ENCODE measurements at places on chromosomes 6 and 20. TPM values are rescaled to one million over a fixed set of nuclear protein-coding genes. Genes with fewer than 3 reads are reported as not detected.

Gene PLN
- 15.3 TPM for polyA plus RNA-seq

Gene GDAP1L1
- polyA plus RNA-seq: 0.10 TPM

Gene ASIP
- polyA plus RNA-seq: not detected

Gene FUT9
- 0.05 TPM for polyA plus RNA-seq

Gene TREML2
- polyA plus RNA-seq: 0.67 TPM

Gene HMGA1
- 16.4 TPM for polyA plus RNA-seq

Gene ENPP1
- 7.7 TPM for polyA plus RNA-seq

Gene BMP6
- polyA plus RNA-seq: 10.1 TPM

Gene WFDC2
- 9.2 TPM for polyA plus RNA-seq

Gene UNC93A
- polyA plus RNA-seq: not detected

Gene CYP21A2
- polyA plus RNA-seq: 1.4 TPM

Gene DDX43
- polyA plus RNA-seq: 1.1 TPM

Gene LAMA5
- 81.1 TPM for polyA plus RNA-seq

Gene DUSP15
- 1.5 TPM for polyA plus RNA-seq

Gene ARFGEF3
- 5.3 TPM for polyA plus RNA-seq

Gene ANKRD66
- not detected for polyA plus RNA-seq

Gene HSPA12B
- polyA plus RNA-seq: 2.5 TPM

Gene FAM217A
- polyA plus RNA-seq: 0.11 TPM

Gene ZNF391
- 1.3 TPM for polyA plus RNA-seq

Gene TRIM31
- polyA plus RNA-seq: 0.21 TPM

Gene DOK5
- polyA plus RNA-seq: 3.2 TPM

Gene TMEM244
- not detected for polyA plus RNA-seq

Gene IMPG1
- polyA plus RNA-seq: 0.13 TPM

Gene OXT
- polyA plus RNA-seq: not detected

Gene SEL1L2
- polyA plus RNA-seq: 0.89 TPM

Gene BEND6
- polyA plus RNA-seq: 3.8 TPM

Gene YTHDF1
- polyA plus RNA-seq: 10.6 TPM

Gene CAGE1
- polyA plus RNA-seq: not detected

Gene SIRPB1
- polyA plus RNA-seq: 3.5 TPM

Gene HUS1B
- polyA plus RNA-seq: 0.09 TPM

Gene C4B
- polyA plus RNA-seq: 22.4 TPM

Gene FGD2
- 3.6 TPM for polyA plus RNA-seq

Gene WFDC10B
- polyA plus RNA-seq: not detected

Gene GPLD1
- 0.52 TPM for polyA plus RNA-seq

Gene PTCHD4
- polyA plus RNA-seq: not detected

Gene CLIC5
- 11.0 TPM for polyA plus RNA-seq

Gene GHRH
- not detected for polyA plus RNA-seq

Data from adipose tissue (tissue), 3 donors.